ENCODE measurements at places on chromosomes 1 and 21. TPM values are rescaled to one million over a fixed set of nuclear protein-coding genes. Genes with fewer than 3 reads are reported as not detected.

DNA sequence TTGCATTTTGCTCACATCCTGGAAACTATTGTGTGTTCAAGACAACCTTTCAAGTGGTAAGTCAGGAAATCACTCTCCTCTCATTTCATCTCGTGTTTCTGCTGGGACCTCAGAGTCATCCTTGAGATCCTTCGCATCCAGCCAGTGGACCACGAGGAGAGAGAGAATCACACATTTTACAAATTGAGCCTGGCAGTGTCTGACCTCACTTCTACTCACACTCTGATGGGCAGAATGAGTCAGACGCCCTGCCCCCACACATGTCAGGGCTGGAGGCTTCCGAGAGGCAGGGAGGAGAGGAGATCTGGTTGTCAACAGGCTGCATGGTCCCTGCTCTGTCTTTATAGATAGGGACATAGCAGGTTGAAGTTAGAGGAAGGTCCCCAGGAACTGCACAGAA lies 509.7 kb downstream of the AJAP1 start:
- no peak for DNase-seq

DNA sequence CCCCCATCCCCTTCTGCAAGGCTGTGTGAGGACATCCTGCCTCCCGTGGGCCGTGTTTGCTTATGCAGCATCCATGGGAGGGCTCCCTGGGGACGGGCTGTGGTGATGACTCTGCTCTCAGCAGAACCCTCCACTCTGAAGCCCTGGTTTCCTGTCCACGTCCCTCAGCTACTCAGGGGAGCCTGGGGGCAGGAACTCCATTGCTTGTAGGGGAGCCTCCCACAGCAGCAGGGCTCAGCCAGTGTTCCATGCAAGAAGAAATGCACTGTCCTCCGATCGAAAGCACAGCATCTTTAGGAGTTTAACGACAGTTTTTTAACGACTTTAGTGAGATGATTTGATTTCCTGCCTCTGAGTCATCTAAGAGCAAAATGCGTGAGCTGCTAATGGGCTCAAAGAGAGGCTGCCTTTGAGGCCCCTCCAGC lies 8.3 kb upstream of the KCNAB2 start:
- no peak for DNase-seq

DNA sequence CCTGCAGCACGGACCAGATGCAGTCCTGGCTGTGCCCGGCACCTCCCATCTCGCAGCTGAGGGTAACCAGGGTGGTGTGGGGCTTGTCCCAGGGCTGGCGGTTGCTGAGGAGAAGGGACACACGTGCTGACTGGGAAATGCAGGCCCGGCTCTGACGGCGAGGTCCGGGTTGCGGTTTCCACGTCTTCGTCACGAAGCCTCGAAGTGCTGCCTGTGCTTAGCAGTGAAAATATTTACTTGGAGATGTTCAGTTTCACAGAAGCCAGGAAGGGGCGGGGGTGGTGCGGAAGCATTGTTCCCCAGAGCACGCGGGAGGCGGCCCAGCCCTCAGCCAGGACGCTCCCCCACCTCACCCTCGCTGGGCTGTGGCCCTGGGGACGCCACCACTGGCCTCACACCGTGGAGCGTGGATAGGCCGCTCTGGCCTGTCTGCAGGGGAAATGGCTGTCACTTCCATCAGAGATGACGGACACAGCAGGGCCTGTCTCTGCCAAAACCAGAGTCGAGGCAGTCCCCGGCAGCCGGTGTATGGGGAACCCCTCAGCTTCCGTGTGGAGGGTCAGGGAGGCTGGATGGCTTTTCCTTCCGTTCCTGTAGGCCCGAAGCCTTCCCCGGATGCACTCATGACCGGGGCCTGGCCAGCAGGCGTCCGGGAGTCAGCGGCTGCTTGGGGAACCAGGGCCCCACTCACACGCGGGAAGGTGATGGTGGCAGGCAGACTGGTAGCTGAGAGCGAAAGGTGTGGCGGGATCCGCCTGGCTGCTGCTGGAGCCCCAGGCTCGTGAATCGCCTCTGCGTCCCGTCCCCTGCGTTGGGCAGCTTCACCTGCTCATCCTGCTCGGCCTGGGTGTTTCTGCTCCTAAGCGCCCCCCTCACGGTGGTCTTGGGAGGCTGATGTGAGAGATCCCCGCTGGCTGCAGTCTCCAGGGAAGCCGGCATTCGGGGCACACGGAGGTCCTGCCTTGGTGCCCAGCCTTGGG lies 14.7 kb upstream of the POFUT2 start:
- DNase-seq, result no peak

Gene PCNT
- polyA plus RNA-seq, result 8.8 TPM

Gene KIF17
- polyA plus RNA-seq, result 2.7 TPM

Gene SPRR1B
- not detected for polyA plus RNA-seq

- DNase-seq, result no peak
Observed at GRCh38 chr21:45926281-45926680, 55.3 kb upstream of the COL6A1 start.

GRCh38 chr1:73033640-73034039 lies 751.3 kb upstream of the NEGR1 start:
- DNase-seq, result no peak

- no peak for DNase-seq
Observed at GRCh38 chr1:183303901-183304300, 114.3 kb downstream of the NMNAT2 start.

GRCh38 chr1:150875197-150876118 lies 941 bp downstream of the ARNT start:
- DNase-seq, result no peak

GRCh38 chr1:208110296-208110695 lies 133.9 kb downstream of the PLXNA2 start:
- no peak for DNase-seq

Gene S100A14
- 0.09 TPM for polyA plus RNA-seq

GRCh38 chr1:14474856-14475255 lies 123.6 kb upstream of the KAZN start:
- no peak for DNase-seq

DNA sequence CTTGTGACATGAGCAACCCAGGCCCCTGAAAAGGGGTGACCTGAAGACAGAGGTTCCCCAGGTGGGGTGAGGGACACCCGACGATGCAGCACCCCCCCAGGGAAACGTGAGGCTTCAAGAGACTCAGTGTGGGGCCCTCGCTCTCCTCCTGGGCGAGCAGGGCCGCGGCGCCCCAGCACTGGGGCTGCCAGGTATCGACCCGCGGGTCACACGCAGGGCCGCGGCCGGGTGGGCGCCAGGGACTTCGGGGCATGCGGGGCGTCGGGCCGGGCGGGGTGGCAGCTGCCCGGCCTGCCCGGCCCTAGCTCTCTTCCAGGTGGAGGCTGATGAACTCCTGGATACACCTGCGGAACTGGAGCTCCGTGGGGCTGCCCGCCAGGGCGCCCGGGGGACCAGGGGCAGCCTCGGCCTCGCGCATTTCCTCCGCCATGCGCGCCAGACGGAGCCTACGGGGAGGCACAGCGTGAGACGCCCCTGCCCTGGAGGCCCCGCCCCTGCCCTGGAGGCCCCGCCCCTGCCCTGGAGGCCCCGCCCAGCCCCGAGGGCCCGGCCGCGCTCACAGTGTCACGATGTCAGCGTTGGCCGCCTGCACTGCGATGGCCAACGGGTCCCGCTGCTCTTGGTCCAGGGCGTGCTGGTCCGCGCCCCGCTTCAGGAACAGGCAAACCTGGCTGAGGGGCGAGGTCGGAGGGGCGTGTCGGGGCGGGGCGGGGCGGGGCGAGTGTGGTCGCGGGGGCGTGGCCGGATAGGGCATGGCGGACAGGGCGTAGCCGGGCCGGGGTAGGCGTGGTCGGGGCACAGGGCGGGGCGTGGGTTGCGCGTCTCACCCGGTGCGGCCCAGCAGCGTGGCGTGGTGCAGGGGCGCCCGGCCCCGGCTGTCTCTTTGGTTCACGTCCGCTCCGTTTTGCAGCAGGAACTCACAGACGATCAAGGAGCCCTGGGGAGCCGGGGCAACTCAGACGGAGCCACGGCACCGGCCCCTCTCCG lies 13.3 kb downstream of the SCNN1D start:
- no peak for DNase-seq

Gene MYOC
- not detected for polyA plus RNA-seq

Gene TMEM61
- not detected for polyA plus RNA-seq

GRCh38 chr1:228043281-228043848 lies 36.6 kb downstream of the WNT3A start:
- DNase-seq, result no peak

Gene LRRC71
- polyA plus RNA-seq, result not detected

- DNase-seq, result no peak
Observed at GRCh38 chr1:11518016-11518701, 39.2 kb downstream of the DISP3 start.

Gene FAM151A
- not detected for polyA plus RNA-seq

DNA sequence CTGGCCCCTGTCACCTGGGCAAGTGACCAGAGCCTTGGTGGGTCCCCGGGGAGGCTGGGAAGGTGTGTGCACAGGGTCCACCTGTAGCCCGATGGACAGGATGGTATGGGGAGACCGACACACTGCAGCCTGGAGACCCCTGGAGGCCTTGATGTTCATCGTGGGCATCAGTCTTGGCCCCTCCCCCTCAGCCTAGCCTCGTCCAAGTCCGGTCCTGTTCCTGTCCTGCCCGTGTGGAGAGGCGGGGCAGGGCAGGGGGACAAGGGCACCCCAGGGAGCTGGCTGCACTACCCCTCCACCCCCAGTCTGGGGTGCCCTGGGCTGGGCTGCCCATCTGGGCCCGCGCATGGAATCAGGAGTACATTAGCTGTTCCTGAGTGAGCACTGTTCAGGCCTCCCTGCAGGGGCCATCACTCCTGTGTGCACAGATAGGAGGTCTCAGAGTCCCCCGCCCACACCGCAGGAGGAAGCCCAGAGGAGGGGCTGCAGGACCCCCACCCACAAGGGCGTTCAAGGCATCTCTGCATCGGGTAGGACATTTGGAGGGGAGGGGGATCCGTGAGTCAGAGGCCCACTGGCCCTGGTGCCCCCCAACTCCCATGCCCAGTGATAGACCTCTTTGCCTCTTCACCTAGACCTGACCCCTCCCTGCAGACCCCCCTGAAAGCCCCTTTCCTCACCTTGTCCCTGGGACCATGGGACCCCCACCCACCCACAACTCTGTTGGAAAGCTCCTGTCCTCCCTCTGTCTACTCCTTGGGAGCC lies 63.2 kb downstream of the WNT9A start:
- DNase-seq, result no peak

Gene GPR37L1
- not detected for polyA plus RNA-seq

Gene LRRC52
- polyA plus RNA-seq, result not detected

Gene TTC22
- polyA plus RNA-seq, result not detected

Measured in AG04450 (cell line).